ENCODE measurements at places on chromosomes 11 and 22.

DNA sequence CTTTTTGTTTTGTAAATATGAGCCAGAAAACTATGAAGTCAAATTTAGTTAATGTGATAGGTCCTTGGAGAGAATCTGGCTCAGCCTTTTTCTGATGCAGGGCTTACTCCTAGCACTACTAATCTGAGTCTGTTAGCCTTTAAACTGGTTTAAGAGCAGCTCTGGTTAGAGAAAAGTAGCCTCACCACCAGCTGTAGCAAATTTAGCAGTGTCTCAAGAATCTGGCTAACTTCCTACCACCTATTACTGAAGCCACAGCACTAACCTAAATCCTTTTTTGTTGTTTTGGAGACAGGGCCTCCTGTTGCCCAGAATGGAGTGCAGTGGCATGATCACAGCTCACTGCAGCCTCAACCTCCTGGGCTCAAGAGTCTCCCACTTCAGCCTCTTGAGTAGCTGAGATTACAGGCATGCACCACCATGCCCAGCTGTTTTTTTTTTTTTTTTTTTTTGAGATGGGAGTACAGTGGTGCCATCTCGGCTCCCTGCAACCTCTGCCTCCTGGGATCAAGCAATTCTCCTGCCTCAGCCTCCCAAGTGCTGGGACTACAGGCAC lies 13.9 kb downstream of the RBM4B start:
- DNase-seq = no peak

DNA sequence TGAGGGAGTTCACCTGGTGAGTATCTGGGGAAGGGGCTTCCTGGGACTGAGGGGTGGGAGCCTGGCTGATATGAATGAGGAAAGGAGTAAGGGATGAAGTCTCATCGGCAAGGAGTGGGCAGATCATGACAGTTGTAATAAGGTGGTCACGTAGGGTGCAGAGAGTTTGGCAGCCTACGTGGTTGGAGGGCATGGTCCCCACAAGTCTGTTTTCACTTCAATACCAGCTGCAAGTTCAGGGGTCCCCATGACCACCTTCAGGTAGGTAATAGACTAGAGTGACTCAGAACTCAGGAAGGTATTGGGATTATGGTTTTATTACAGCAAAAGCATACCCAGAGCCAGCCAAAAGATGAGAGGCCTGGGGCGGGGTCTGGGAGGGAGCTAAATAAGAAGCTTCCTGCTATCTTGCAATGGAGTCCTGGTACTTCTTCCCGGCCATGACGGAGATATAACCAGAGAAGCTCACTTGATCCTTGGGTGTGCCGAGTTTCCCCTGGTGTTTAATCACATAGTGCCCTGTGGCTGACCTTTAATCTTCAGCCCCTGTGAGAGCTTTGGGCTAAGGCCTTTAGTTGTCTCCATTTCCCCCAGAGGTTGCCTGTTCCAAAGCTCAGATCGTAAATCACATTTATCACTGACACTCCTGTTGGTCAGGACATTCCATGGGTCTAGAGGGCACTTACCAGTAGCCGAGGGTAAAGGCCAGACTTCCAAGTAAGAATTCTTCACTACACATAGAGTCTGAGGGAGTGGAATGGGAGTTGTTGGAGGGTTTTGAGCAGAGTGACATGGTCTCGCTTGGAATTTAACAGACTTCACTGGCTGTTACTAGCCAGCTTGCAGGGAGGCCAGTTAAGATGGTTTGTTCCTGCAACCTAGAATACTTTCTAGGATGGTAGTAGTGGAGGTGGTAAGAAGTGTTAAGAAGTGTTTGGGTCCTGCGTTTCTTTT lies 9.1 kb downstream of the SLC3A2 start:
- DNase-seq = no peak

- DNase-seq = peak; percentile 94
Measured at GRCh38 chr11:66466225-66467033, at the start of gene PELI3. PELI3 (plus strand) TSS chr11:66466905; CDS start chr11:66468129, 1,224 bp downstream.

DNA sequence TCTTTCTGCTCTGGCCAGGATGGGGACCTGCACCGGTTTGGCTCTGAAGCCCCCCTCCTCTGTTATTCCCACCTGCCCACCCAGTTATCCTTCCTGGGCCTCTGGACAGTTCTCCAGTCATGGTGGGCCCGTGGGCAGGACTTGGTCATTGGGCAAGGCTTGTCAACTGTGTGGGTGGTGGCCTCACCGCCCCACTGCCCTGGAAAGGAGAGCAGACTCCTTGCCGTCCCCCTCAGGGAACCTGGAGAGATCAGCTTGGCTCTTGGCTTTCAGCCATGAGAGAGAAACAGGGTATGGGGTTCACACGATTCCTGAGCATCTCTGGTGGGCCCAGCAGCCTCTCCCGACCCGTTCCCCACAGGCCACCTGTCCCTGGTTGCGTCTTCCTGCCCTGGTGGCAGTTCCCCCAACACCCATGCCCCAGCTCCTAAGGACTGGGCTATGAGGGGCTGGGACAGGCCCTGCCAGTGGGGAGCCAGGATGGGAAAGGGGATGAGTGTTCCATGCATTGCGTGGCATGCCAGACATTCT lies 92.3 kb downstream of the MORC2 start:
- no peak for DNase-seq

- DNase-seq = no peak
Measured at GRCh38 chr11:131546218-131546895, 175.9 kb downstream of the NTM start.

DNA sequence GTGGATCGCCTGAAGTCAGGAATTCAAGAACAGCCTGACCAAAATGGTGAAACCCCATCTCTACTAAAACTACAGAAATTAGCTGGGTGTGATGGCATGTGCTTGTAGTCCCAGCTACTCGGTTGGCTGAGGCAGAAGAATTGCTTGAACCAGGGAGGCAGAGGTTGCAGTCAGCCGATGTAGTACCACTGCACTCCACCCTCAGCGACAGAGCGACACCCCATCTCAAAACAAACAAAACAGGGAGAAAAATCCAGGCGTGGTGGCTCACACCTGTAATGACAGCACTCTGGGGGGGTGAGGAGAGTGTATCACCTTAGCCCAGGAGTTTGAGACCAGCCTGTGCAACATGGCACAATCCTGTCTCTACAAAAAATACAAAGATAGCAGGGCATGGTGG lies 802.3 kb upstream of the ARHGAP42 start:
- no peak for DNase-seq

DNA sequence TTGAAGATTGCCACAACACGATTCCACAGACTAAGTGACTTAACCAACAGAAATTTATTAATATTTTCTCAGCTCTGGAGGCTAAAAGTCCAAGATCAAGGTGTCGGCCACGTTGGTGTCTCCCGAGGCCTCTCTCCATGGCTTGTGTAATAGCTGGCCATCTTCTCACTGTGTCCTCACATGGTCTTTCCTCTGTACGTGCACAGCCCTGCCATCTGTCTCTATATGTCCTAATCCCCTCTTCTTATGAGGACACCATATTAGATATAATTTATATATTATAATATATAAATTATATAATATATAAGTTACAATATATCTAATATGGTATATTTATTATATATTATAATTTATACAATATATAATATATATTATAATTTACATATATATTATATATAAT lies 25.1 kb upstream of the SCGB1A1 start:
- no peak for DNase-seq

- DNase-seq = peak; percentile 21
Measured at GRCh38 chr22:39664485-39665200, 94.1 kb downstream of the CACNA1I start.

DNA sequence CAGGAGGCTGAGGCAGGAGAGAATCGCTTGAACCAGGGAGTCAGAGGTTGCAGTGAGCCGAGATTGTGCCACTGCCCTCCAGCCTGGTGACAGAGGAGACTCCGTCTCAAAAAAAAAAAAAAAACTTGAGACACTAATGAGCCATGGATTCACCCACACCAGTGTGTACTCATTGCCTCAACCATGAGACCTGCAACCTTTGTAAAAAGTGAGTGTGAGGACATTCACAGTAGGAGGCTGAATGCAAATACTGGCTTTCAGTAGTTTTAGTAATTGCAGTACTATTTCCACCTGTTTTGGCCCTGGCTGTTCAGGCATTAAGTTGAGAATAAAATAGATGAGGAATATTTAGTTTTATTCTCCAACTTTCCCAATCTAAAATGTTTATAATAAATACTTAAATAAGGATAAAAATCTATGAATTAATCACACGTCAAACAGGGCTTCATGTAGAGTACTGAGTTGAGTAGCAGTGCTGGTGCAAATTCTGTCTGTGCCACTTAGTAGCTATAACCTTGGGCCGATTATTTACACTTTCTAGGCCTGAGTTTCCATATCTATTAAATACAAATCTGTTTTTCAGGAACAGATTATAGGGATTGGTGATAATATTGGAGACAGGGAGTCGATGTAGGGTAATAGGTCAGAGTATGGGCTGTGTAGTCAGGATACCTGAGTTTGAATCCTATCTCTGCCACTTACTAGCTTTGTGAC lies 72.8 kb downstream of the PPP2R1B start:
- no peak for DNase-seq

- DNase-seq = no peak
Measured at GRCh38 chr22:48923165-48923865, 904.4 kb downstream of the BRD1 start.

DNA sequence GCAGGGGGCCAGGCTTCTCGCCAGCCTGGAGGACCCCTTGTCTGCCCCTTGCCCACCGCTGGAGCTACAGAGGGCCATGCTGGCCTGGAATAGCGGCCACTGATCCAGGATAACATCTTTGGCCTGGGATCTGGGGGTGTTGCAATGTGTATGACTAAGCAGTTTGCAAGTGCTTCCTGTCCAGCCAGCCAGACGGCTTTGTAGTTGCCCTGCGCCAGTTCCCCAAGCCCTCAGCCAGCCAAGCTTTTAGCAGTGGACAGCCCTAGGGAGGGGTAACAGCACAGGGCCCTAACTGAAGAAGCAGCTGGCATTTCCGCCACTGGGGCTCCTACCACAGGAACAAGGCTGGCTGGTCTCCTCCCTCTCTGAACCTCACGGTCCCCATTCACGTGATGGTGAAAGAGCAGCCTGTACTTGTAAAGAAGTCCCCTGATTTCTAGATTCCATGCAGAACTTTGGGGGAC lies 32.1 kb downstream of the UQCR10 start:
- no peak for DNase-seq

- DNase-seq = no peak
Measured at GRCh38 chr11:15334766-15335165, 220.0 kb downstream of the INSC start.

- no peak for DNase-seq
Measured at GRCh38 chr11:116610190-116610589, 162.6 kb downstream of the BUD13 start.

DNA sequence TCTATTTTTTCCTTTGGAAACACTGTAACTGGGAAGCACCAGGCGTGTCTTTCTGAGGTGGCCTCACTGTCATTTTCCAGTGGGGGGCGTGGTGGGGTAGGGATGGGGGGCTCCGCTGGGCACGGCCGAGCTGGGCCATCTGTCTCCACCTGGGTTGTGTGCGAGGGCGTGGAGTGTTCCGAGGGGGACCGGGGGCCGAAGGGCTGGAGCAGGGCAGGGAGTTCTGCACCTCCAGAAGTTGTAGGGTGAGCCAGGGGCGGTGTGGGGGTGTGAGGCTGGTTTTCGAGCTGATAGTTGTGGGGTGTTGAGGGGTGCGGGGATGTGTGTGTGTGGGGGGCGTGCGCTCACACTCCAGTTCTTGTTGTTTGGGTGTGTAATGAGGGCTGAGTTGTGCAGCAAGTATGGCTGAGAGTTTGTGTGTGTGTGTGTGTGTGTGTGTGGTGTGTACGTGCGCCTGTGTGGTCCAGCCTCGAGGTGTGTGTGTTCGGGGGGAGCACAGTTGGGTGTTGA lies 10.8 kb downstream of the YPEL4 start:
- no peak for DNase-seq

Data from stimulated activated CD4-positive, alpha-beta T cell treated with anti-CD3 and anti-CD28 coated beads, Interleukin-1b, Interleukin-23, amount 100 ng/mL, for 1 hour (primary cell).